ENCODE measurements at places on chromosomes 4 and X.
A peak's percentile ranks its signal among the peaks of the same experiment; 100 is the strongest.

DNA sequence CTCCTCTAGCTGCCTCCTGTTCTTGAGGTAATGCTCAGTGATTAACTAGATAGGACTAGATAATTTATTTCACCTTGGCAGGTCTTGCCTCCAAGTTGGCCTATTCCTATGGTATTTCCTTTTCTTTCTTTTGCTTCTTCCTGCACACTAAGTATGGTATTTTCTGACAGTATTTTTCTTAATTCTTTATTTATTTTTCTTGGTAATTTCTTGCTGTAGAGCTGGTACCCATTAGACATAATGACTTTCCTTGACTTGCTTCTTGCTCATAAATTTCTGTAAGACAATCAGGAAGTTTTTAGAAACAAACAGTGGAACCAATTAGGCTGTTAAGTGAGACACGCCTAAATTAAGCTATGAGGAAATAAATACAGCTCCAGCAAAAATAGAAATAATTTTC lies 9.5 kb downstream of the RAB9A start:
- DNase-seq, result no peak

DNA sequence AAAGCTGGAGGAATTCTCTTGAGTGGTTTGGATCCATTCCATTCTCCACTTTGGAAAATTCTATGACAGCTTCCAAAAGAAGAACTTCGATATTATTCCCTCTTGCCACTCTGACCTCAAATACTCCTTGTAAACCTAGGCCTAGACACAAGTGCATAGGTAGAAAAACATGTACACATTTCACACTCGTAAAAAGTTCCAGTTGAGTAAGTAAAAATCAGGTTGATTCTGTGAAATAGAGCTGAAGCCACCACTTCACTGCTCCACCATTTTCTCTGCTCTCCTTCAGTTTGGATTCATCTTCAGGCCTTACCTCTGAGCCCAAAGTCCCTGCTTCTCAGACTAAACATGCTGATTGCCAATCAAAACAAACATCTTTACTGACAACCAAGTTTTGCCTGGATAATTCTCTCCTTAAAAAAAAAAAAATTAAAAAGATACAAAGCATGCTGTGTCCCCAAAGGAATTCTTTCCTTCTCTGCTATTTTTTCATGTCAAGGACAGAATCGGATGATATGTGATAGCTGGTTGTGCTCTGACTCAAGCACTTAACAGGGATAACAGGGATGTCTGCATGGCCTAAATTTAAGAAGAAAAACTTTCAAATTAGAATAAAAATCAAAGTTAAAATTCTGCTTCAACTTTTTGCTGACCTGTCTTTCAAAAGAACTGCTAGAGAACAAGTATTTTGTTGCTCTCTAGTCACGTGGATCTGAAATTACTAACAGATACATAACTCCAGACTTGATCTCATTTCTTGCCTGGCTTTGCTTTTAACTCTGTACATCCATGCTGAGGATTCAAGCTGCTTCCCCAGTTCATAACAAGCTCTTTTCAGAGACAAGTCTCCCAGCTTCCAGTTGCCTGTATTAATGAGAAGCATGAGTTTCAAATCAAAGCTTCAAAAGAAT lies 420.9 kb upstream of the INTU start:
- no peak for DNase-seq

GRCh38 chr4:174697202-174697601 lies 131.8 kb downstream of the GLRA3 start:
- no peak for DNase-seq

DNA sequence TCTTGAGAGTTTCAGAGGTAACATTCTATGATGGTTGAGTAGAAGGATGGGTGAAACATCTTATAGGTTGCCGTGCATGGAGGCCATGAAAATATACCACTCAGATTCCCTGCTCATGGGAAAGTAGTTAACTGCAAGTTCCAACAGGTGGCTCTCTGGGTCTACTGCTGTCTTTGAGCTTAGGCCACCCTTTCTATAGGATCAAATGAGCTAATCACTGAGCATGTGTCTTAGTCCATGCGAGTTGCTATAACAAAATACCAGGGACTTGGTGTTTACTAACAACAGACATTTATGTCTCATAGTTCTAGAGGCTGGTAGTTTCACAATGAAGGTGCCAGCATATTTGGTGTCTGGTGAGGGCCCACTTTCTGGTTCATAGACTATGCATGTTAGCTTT lies 144.8 kb upstream of the UNC5C start:
- DNase-seq, result peak; percentile 23

GRCh38 chr4:14196131-14196530 lies 568.6 kb upstream of the BOD1L1 start:
- peak; percentile 40 for DNase-seq

DNA sequence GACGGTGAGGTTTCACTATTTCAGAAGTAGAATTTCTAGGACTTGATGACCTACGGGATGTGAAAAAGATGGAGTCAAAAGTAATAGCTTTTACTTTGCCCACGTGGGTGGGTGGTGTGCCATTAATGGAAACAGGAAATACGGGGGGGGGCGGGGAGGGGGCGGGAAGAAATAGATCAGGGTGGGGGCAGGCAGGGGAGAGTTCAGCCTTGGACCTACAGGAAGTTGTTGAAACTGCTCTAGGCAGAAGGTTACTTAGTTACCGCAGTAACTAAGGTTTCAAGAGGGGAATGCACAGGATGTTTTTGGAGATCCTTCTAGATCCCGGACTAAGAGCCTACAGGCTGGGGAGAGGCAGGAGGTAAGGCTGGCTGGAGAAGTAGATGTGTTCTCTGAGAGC lies 3.6 kb upstream of the FHL1 start:
- no peak for DNase-seq

GRCh38 chr4:127782025-127782274 lies 172 bp upstream of the HSPA4L start:
- peak; percentile 76 for DNase-seq

- DNase-seq, result no peak
Measured at GRCh38 chrX:115449742-115450141, 111.2 kb upstream of the PLS3 start.

DNA sequence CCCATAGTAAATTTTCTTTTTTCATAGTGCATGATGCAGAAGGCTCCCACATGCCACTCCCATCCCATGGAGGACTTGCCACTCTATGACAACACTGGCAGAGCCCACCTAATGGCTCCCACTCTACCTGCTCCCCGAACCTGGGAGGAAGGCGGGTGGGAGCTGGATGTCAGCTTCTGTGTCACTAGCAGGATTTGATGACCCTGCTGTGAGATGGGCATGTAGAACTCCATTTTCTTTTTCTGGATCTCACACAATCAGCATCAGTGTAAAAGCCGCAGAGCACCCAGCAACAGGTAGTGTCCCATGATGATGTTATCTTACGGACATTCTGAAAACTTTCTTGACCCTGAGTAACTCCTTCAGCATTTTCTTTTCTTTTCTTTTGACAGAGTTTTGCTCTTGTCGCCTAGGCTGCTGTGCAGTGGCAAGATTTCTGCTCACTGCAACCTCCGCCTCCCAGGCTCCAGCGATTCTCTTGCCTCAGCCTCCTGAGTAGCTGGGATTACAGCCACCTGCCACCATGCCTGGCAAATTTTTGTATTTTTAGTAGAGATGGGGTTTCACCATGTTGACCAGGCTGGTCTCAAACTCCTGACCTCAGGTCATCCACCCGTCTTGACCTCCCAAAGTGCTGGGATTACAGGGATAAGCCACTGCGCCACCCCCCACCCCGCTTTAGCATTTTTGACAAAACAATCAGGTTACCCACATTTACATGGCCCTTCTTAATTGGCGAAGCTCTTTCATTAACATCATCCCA lies 15.0 kb upstream of the ADH1A start:
- DNase-seq, result no peak

DNA sequence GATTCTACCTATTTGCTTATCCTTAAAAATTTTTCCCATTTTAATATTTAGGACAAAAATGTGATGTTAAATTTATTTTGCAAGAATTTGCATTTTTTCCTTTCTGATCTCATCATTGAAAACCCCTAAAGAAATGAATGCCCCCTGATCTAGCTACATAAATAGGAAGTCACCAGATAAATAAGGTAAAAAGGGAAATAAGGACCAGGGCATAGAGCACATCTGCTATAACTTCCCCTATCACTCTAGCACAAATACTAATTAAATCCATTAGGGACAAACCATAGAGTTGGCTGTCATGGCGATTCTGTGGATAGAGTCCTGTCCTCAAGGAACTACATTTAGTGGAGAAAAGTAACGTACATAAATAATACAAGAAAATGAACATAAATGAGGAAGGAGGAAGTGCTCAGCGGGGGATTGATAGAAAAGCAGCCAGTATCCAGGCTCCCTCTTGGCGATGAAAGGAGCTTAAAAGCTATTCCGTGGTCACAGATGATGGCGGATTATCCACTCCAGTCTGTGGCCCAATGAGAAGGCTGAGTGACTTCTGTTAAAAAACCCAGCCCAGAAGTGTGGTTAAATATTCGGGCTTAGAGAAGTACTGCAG lies 76.9 kb upstream of the RPL34 start:
- DNase-seq, result no peak

DNA sequence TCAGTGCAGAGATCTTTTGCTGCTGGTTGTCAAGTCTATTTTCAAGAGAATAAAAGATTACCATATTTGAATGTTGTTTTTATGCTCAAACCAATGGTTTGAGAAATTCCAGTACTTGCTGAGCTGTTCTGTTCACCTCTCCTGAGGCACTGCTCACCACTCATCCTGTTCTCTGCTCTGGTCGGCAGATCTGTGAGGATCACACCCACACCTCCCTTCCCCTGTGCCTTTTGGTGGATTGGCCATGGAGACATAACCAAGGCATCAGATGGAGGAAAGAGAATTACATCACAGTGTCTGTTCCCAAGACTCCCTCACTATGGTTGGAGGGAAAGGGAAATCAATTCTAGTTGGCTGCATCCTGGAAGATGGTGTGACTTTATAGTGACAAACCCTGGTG lies 391.6 kb downstream of the ARHGAP24 start:
- no peak for DNase-seq

DNA sequence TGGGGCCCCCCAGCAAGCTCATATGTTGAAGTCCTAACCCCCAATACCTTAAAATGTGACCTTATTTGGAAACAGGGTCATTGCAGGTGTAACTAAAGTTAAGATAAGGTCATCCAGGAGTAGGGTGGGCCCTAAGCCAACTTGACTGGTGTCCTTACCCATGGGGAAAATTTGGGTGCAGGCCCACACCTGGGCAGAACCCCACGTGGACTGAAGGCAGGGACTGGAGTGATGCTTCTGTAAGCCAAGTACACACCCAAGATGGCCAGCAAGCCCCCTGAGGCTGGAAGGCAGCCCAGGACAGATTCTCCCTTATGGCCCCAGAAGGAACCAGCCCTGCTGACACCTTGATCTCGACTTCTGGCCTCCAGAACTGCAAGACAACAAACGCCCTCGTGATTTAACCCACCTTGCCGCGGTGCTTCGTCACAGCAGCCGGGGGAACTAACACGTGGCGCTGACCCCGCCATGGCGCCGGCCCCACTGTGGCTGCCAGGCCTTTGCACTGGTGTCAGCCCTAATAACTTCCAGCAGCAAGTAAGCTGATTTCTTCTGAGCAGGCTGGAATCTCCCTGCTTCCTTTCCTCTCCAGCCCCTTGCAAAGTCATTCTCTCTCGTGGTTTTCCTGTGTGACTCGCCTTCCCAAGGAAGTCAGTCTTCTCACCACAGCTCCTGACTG lies 23.2 kb upstream of the MXD4 start:
- peak; percentile 46 for DNase-seq

GRCh38 chr4:139315221-139315675 lies 13.0 kb upstream of the NDUFC1 start:
- no peak for DNase-seq

GRCh38 chr4:22500831-22501714 lies 14.8 kb downstream of the ADGRA3 start:
- DNase-seq, result peak; percentile 77

DNA sequence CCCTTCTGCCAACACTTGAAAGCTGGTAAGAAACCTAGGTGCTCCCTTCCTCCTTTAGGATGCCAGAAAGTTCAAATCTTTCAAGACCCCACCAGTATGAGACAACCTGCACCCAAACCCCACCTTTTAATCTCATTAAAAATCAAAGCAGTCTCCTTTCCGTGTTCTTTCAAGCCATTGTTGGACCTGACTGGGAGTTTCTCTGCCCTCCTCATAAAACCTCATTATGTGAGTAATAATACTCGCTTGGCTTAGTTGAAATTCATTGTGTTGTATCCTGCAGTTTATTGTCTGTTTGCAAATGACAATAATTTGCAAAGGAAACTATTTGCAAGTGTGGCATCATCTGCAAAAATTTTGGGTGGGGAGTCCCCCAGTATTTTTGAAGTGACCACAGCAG lies 133.2 kb upstream of the VEGFC start:
- DNase-seq, result no peak

- DNase-seq, result no peak
Measured at GRCh38 chr4:154065368-154065767, 276.5 kb upstream of the SFRP2 start.

DNA sequence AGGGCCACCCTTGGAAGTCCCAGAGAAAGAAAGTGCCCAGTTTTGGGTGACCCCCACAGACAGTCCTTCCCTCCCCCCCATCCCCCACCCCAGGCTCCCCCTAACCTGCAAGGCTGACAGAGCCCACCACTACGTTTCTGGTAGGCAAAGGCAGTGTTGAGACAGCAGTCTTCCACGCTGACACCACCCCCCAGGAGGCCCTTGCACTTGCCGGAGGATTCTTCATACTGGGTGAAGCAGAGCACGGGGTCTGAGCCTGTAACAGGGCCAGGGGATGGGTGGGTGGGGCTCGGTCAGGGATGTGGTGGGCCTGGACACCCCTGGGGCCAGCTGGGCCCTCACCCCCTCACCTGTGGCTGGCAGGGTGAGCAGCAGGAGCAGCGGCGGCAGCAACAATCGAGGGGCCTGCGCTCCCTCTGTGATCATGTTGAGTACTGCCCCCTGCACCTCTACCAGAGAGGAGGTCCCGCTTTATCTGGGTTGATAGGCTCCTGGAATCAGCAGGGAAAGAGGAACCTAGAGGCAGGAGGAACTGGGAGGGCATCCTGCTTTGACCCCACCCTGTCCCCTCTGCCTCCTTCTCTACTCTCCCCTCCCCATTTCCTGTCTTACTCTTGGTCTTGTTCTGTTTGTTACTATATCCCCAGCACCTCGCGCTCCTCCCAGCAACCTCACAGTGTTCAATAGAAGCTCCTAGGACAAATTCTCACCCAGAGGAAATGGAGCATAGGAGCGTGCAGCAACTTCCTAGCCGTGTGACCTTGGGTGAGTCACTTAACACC lies at the start of gene CFP:
TSS of gene CFP (minus strand) at position 512 of the 782 bp plus-strand sequence. CDS start at position 426, 86 bp downstream.
- no peak for DNase-seq

DNA sequence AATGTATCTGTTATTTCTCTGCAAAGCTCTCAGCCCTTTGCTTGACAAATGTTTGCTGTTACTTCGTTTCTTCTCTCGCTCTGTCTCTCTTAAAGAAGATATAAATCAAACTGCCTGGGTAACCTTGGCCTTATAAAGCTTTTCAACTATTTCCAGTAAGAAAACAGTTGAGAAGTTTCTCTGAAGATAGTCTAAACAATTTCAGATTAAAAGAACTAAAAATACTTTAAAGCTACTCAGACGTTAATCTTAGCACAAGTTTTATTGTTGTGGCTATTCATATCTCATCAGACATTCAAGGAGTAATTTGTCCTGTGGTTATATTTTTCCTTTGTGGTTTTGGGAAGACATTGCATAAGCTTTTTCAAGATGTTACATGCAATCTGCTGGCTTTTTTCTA lies 22.6 kb downstream of the HOPX start:
- DNase-seq, result peak; percentile 23

Measured in NCI-H226 (cell line).